ENCODE measurements at places on chromosomes 6 and 20.

- no peak for DNase-seq
These were observed 71.7 kb upstream of the TRAF3IP2 start for GRCh38 chr6:111677249-111677990.

DNA sequence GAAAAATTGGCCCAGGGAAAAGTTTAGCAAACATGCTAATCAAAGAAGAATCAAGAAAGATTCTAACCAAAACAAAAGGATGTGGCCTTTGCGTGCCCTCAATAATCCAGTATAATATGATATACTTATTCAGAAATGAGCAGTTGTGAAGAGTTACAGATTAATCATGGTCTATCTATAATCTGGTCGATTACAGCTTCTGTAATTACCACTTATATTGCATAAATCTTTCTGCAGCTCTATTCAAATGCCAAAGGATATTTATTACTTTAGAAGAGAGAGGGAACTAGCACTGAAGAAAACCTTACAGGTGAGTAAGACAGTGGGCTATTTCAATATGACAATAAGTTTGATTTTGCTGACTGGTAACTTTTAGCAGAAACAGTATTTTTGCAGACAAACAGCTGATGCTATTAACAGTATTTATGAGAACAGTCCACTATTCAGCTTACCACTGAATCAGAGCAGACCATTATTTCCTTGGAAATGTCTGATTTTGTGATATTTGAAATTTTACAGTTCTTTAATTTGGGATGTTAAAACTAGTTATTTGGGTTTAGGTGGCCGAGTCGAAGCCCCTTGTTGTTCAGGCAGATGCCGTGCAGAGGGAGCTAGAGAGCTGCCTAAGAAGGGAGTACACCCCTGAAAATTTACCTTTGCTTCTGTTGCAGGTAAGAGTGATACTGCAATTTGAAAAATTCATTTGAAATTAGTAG lies 92.2 kb downstream of the CEP57L1 start:
- peak; percentile 62 for DNase-seq

- no peak for DNase-seq
These were observed 767 bp downstream of the PTK6 start for GRCh38 chr20:63536241-63536977.

- no peak for DNase-seq
These were observed 15.0 kb upstream of the TFAP2A start for GRCh38 chr6:10429638-10430427.

GRCh38 chr6:48641544-48641943 lies 530.5 kb upstream of the PTCHD4 start:
- no peak for DNase-seq

DNA sequence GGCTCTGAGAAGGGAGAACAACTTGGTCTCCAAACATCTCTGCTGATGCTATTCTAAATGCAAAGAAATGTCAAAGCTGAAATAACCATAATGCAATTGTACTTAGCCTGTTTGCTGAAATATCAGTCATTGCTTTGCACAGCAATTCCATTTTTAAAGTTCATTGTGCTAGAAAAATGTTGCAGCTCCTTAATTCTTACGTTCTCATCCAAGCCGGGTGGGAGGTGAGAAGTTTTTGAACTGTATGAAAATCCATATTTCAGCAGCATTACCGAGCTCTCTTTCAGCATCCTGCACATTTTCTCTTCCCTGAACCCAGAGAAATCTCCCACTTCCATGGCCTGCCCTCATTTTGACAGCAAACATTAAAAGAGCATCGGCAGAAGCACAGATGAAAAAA lies 630.0 kb downstream of the PTPRT start:
- no peak for DNase-seq

DNA sequence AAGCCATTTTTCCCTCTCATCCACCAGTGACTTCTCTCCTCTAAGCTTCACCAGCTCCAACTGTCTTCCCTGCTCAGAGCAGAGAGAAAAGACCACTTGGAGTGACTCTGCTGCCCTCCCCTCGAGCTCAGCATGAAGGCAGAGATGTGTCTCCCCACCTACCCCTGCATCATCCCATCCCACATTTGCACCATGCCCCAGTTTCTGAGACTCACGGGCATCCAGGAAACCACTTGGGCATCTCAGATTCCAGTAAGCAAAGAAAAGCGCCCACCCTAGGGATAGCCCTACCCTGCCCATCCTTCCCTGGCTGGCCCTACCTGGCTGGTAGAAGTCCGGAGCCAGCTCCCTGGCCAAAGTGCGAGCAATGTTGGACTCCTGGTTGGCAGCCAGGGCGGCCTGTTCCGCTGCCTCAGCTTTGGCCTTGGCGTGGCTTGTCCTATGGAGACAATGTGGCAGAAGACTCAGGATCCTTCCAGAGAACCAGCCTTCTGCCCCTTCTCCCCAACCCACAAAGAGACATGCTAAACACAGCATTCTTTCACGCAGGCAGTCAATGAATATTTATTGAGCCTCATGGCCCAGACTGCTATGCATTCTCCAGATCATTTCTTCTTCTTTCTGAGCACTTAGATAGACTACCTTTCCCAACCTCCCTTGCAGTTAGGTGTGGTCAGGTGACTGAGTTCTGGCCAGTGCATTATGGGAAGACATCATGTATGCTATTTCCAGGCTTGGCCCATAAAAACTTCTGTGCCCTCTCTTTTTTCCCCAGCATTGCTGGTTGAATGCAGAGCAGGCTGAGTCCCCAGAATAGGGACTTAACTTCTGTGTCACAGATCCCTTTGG lies 68.6 kb downstream of the JPH2 start:
- DNase-seq = no peak

- no peak for DNase-seq
These were observed 10.6 kb downstream of the REM1 start for GRCh38 chr20:31485450-31486339.

DNA sequence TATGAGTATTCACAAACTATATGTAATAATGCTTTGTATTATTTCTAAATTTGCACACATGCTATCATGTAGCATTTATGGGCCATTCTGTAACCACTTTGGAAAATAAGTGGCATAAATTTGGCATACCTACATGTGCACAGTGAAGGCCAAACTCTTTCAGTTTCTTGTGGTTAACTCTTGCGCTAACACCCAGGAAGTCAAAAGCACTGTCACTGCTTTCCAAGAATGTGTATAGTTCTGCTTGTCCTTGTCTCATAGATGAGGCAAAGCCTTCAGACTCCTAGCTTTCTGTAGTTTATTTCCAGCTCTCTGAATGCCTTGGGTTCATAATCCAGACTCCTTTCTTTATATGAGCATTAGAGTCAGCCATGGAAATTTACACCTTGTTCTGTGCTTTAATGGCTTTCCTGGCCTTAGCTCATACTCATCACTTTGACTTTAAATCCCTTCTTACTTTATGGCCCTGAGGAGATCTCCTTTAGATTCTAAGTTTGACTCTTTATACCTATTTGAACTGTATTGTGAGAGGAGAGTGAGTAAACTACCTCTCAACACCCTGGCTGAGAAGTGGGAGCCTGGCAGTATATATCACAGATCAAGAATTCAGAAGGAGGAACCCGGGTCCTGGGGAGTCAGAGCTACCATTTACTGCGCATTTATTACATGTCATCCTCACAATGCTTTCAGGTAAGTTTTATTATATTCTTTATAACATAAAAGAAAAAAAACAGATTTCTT lies 949 bp upstream of the SLC17A3 start:
- DNase-seq = no peak

DNA sequence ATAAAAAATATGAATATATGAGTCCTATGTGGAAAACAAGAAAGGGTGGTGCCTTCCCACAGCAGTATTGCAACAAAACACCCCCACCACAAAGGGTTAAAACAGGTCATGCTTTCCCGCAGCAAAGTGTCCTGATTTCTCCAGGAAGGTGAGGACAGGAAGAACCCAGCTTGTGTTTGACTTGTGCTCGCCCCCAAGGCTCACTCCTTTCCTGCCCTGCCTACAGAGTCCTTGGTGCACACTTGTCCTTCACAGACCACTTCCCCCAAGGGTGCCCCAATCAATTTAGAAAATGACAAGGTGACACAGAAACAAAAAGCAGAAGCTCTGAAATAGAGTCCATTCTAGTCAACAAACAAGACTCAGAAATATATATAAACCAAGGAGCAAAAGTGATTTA lies 237.4 kb downstream of the PTPRK start:
- DNase-seq = no peak

GRCh38 chr6:46635462-46635861 lies 17.2 kb downstream of the CYP39A1 start:
- DNase-seq = no peak

DNA sequence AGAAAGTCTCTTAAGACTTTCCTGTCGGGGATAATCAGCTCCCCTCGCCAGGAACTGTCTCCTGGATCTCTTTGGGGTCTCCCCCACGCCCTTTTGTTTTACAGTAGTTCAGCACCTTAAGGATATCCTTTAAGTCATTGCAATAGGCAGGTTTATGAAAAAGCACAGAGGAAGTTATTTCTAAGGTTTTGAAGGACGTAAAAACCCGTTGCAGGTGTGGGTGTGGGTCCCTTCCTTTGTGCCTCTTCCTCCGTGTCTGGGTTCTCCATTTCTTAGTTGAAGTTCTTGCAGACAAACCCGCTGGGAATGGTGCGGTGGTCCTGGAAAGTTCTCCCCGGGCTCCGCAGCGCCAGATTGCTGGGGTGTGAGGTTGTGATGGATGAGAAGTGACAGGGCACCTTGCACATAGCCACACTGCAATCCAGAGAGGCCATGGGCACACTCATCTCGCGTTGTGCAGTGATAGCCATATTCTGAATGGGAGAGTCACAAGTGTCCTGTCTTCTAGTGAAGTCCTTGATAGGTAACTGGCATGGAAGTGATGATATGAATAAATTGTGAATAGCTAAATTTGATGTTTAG lies 65.2 kb downstream of the GTF2H5 start:
- no peak for DNase-seq

DNA sequence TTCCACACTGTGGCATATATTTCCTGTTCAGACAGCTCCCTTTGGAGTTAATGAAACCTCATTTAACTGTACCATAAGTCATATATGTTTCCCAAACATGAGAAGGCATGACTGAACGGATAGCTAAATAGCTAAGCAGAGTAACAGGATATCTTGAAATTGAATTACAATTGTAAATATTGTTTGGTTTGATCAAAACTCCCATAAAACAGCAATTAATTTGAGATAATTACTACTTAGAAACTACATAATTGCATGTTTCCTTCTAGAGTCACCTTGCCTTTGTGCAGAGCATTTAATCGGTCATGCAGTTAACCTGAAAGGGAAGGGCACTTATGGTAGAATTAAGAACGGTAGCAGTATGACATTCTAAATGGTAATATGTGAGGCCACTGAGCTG lies 179.0 kb upstream of the MAP3K7 start:
- no peak for DNase-seq

- DNase-seq = no peak
These were observed 140.1 kb upstream of the GMDS start for GRCh38 chr6:2385471-2385983.

- no peak for DNase-seq
These were observed 74.5 kb downstream of the MDN1 start for GRCh38 chr6:89745096-89745495.

DNA sequence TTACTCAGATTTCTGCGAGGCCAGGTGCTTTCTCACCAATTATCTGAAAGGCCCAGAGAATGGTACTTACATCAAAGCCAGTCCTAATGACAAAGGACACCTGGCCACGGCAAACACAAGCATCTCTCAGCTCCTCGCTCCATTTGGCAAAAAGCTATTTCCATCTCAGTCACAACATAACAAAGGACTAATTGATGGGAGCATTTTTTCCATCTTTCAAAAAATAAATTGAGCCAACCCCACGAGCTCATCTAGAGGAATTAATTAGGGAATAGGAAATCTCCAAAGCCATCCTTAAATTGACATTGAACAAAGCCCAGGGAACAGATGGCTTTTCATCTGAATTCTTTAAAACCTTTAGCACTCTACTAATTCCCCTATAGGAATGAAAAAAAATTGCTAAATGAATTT lies 236.7 kb downstream of the HAO1 start:
- no peak for DNase-seq

- no peak for DNase-seq
These were observed 12.3 kb downstream of the DCBLD1 start for GRCh38 chr6:117494694-117495318.

DNA sequence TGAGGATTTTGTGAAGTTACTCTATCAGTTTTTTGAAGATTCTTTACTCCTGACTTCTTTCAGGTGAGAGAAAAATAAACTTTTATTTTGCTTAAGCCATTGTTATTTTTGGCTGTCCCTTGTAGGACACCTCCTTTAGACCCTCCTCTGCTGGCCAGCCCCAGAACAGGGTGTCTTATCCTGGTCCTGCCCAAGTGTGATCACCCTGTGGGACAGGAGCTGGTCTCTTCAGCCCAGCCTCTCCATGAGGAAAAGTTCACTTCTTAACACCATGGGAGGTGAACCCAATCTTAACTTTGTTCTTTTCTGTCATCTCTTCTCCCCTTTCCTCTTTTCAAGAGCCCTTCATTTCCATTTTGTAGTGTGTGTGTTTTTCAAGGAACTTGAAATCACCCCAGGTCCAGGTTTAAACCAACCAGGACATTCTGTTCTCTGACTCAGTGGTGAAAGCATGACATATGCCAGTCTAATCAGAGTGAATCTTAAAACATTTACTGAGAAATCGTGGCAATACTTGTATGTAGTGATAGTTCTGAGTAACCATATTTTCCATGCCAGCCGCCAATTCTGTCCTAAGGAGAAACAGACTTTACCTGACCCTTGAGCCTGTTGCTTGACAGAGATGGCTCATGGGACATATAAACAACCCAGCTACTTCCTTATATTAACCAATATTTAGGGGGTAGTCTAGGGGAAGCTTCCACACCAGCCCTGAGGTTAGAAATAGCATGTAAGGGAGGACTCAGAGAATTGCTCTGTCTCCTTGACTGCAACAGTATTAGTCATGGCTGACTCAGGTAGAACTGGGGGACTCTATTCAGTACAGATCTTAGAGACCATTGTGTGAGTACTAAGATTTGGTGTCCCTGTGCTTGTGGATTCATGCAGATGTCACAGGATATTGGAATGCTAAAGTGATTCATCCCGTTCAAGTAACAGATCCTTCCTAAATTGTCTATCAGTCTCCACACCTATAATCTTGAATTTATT lies 48.8 kb downstream of the FLRT3 start:
- no peak for DNase-seq

DNA sequence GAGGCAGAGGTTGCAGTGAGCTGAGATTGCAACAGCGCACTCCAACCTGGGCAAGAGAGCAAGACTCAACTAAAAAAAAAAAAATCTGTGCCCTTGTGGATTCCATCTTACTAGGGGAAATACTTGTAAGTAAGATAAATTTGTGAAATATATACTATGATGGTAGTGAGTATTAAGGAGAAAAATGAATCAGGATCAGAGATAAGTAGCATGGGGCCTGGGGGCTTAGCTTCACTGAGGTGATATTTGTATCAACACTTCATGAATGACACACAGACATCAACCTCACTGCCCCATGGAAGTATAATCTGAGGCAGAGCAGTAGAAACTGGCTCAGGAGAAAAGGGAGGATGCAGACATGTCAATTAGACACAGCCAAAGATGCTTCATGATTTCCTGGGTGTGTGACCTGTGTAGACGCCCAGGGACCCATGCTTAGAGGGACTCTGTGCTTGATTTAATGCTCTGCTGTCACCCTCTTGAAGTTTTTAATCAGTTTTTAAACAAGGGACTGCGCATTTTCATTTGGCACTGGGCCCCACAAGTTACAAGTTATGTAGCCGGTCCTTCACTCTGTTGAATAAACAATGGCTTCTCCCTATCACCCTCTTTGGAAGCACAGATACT lies 41.9 kb downstream of the PCNA start:
- no peak for DNase-seq

Data from posterior cingulate gyrus (tissue), 11 donors.